CD4-positive, alpha-beta T cell treated with Interleukin-12 subunit alpha and Interleukin-12 subunit beta, for 1 hour (primary cell): ENCODE measurements at places on chromosomes 5 and 9.

GRCh38 chr5:76207120-76207519 is 123.9 kb downstream of the SV2C start:
- DNase-seq: no peak

- no peak for DNase-seq
These were observed 34.3 kb downstream of the DBH start for GRCh38 chr9:133670466-133670865.

GRCh38 chr5:154575546-154576428 is 97.8 kb upstream of the HAND1 start:
- DNase-seq: no peak

DNA sequence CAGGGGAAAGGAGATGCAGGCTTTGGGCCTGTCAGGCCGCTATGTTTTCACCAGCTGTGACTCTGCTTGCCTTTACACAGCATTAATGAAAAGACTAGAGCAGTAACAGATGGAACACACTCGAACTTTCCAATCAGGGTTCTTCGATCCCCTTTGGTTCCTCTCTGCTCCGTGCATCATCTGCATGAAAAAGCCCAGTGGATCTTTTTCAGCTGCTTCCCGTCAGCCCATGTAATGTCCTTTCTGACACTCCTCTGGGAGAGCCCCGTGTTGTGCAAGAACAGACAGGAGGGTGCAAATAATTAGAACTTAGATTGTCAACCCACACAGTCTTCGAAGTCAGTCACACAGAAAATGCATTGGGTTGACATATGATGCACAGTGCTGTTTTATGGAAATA is 448.9 kb upstream of the ZNF462 start:
- DNase-seq: no peak

DNA sequence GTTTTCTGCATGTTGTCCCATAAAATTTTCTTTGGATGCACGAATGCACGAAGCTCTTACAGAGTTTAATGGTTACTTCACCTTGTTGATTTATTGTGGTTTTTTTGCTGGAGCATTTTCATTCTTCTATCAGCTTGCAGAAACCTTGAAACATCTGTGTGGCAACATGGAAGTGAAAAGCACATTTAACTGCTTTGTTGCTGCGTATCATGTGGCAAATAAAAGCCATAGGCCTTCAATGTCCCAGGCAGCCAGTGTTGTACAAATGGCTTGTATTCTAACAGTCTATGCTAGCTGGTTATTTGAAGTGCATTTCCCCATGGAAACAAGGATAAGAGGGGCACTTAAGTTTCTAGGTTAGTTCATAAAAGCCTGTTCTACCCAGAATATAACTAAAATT is 42.5 kb upstream of the RASGRF2 start:
- no peak for DNase-seq
